ENCODE measurements at places on chromosomes 5 and 9.

GRCh38 chr5:142109331-142110045 is 909 bp downstream of the NDFIP1 start:
- DNase-seq: peak; percentile 88

DNA sequence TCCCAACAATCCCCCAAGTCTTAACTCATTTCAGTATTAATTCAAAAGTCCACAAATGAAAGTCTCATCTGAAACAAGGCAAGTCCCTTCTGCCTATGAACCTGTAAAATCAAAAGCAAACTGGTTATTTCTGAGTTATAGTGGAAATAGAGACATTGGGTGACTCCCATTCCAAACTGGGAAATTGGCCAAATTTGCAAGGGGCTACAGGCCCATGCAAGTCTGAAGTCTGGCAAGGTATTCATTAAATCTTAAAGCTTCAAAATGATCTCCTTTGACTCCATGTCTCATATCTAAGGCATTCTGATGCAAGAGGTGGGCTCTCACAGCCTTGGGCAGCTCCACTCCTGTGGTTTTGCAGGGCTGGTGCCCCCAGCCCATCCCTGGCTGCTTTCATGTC is 167.9 kb downstream of the HTR1A start:
- DNase-seq: no peak

DNA sequence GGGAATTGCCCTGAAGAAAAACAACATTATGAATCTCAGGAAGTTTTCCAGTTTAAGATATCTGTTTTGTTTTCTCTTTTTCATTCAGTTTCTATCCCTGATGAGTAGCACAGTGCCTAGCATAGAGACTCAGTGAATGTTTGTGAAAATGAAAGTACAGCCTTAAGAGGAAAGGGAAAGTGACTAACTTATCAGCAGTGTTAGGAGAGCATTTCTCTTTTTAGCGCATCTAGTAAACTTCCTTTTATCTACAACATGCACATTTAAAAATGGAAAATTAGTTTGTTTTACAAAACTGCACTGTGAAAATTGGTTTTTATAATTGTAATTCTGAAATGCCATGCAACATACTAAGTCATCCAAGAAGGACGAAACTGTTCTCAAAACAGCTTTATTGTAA is 110.8 kb downstream of the SMARCA2 start:
- no peak for DNase-seq

DNA sequence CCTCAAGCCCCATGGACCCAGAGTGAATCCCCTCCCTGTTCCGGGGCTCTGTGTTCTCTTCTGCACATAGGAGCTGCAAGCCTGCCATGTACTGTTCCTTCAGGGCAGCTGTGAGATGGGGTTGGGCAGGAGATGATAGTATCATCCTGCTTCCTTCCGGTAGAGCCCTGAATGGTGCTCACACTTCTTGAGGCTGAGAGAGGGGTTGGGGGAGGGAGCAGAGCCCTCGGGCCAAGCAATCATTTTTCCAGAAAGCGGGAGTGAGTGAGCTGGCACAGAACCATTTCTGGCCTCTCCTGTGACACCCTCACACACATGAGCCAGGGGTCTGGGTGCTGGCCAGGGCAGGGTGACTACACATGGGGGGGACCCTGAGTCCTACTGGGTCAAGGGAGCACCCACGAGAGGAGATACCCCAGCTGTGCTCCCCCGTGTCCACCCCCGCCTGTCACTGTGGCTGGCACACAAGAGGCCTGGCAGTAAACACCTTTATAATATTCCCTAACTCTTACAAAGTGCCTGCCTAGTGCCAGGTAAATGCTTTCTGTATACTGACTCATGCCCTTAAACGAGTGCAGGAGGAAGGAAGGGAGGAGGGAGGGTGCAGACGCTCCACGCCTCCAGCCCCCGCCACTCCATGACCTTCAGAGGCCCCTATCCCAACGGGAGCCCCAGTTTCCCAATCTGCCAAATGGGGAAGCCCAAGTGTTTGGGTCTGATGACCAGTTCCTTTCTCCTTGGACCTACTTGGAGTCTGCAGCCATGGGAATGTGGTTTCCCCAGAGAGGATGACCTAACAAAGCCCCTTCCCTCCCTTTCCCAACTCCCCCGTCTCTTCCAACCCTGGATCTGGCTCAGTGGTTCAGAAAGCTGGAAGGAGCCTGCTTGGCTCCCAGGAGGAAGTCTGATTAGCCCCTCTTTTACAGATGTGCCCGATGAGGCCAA is 15.5 kb downstream of the AKNA start:
- peak; percentile 65 for DNase-seq

DNA sequence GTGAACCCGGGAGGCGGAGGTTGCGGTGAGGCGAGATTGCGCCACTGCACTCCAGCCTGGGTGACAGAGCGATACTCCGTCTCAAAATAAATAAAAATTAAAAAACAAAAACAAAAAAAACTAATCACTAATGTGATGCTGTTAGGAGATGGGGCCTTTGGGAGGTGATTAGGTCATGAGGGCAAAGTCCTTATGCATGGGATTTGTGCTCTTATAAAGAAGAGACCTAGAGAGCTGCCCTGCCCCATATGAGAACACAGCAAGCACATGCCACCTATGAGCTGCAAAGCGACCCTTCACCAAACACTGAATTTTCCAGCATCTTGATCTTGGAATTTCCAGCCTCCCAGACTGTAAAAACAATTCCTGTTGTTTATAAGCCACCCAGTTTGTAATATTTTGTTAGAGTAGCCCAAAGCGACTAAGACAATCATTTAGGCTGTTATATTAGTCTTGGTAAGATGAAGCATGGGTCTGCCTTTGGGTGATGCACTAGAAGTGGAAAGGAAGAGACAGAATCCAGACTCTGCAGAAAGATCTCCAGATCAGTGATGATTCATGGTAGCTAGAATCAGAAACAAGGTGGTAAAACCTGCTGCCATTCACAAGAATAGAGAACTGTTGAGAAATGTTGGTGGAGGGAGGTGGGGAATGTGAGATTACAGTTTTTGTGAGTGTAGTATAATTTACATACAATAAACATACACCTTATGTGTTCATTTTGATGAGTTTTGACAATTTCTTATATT is 26.2 kb downstream of the GPR21 start:
- no peak for DNase-seq

GRCh38 chr9:136008693-136008997 is 47.5 kb upstream of the UBAC1 start:
- DNase-seq: no peak

DNA sequence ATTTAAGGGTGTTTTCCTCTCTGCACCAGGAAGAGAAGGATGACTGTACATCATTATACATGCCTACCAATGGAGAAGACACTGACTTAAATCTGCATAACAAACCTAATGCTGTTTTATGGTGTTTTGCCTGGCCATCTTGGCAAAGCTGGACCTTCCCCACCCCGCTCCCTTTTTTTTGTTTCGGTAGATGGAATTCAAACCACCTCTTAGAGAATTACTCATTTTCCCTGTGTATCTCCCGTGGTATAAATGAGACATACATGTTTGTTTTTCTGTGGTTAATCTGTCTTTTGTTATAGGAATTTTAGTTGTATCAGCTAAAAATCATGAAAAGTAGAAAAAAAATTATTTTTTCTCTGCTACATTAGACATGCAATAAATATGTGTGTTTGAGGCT is 28.8 kb downstream of the IL12B start:
- no peak for DNase-seq

DNA sequence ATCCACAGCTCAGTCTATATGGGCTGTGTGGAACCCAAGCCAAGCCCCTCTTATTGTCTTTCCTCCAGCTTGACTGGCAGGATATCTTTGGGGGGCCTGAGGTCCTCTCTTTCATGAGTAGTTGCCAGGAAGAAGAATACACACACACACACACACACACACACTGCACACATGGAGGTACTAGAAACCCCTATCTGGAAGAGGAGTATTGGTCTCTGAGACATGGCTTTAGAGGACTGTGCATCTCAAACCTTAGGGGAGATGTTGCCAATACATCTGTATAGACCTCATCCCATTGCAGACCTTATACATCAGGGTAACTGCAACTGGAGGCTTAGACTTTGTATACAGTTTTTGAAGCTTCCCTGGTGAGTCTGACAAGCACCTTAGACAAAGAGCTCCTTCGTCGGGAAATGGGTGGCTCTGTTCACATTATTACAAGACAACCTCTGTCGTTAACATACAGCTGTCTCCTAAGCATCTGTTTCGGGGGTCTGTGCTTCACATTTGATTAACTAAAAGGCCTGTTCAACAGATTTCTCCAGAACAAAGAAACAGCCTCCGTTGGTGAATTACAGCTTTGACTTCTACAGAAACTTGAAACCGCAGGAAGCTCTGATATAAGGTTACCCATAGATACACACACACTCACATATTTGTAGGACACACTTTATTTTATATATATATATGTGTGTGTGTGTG is 5.5 kb upstream of the ENTREP1 start:
- no peak for DNase-seq

- DNase-seq: no peak
Observed at GRCh38 chr5:88390096-88390441, 121.4 kb upstream of the TMEM161B start.

- DNase-seq: no peak
Observed at GRCh38 chr9:71483436-71483835, 284.9 kb downstream of the CEMIP2 start.

- DNase-seq: no peak
Observed at GRCh38 chr9:124660341-124660801, 110.7 kb downstream of the NR6A1 start.

- no peak for DNase-seq
Observed at GRCh38 chr9:82192211-82192610, 203.6 kb downstream of the SPATA31D1 start.

DNA sequence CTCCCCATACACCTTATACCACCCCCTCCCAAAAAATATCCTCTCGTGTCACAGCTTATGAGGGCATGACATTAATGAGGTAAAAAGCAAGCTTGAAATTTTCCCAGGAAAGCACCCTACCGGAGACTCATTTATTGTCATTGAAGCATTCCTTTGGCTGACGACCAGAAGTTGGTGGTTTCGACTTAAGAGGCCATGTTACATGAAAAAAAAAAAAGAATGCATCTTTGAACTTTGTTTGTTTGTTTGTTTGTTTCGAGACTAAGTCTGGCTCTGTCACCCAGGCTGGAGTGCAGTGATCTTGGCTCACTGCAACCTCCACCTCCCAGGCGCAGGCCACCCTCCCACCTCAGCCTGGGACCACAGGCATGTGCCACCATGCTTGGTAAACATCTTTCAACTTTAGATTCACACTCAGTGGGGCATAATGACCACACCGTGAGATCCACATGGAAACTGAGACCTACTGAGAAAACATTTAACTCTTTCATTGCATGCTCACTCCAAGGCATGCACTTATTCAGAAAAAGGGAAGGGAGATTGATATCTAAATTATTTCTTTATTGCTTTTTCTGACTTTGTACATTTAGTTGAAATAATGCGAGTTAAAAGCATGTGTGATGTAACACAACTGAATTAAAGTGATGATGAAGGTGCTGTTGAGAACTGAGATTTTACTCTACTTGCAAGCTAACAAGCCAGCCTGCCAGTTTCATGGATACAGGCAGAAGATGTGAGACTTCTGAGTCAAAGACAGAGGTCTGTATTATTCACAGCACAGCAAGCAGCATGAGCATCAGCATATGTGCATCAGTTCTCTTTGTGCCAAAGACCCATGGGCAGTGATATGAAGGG is 5.1 kb upstream of the RAB14 start:
- no peak for DNase-seq

- DNase-seq: no peak
Observed at GRCh38 chr5:9820691-9821449, 190.7 kb upstream of the TAS2R1 start.

GRCh38 chr9:114387680-114388356 is at the start of gene AKNA:
Gene AKNA (minus strand): TSS chr9:114387982. CDS start chr9:114381333, 6,649 bp downstream.
- peak; percentile 75 for DNase-seq

DNA sequence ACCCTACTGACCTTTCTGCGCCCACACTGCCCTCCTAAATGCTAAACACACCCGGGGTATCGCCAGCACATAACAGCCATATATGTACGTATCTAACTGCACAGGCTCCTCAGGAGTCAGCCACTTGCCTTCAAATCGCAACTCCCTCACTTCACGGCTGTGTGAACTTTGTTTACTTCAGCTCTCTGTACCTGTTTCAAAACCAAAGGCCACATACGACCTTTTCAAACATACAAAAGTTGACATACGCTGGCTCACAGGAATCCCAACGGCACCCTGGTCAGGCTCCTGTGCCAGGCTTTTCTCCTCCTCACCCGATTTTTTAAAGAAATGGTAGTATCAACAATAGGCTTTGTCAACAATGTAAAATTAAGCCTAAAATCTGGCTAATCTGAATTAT is 39.0 kb upstream of the ZNF622 start:
- no peak for DNase-seq

DNA sequence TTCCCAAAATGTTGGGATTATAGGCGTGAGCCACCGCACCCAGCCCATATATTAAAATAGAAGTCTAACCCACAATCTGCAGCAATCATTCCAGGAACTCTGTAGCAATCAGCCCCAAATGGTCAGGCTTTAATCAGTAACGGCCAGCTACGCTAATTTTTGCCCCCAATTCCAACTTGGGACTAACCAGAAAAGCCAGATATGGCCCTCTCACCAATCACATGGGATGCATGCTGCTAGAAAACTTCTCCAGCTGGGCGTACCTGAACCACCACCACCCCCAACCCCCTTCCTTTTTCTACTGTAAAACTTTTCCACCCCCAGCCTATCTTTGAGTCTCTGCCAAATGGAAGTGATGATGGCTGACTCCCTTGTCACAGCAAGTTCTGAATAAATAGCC is 4.1 kb downstream of the SUSD1 start:
- DNase-seq: no peak

DNA sequence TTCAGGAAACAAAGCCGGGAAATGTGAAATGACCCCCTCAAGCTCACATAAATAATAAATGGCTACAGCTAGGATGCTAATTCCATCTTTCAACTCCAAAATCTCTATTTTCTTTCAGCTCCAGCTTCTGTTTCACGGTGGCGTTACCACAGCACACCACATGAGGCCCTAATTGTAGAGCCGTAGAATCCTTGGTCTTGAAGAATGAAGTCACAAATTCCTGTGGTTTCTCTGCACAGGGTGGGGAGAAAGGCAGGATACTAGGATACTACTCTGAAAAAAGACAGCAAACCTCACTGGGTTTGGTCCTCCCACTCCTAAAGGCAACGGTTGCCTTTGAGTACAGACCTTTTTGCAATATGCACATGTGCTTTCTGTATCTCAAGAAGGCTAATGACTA is 13.9 kb upstream of the RARS1 start:
- DNase-seq: no peak

- DNase-seq: no peak
Observed at GRCh38 chr5:2200261-2200950, 317.7 kb upstream of the IRX4 start.

- no peak for DNase-seq
Observed at GRCh38 chr5:154479160-154479943, 1.3 kb upstream of the HAND1 start.

- DNase-seq: no peak
Observed at GRCh38 chr5:97979740-97980139, 793.7 kb upstream of the RGMB start.

DNA sequence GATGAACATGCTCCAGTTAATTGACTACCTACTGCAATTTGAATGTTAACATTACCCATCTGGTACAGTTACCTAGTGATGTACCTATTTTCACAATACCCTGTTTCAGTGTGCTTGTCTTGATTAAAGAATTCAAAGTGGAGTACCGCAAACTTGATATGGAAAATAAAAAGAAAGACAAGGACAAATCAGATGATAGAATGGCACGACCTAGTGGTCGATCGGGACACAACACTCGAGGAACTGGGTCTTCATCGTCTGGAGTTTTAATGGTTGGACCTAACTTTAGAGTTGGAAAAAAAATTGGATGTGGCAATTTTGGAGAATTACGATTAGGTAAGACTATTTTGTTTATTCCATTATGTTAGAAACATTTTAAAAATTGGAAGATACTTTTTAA is 33.5 kb downstream of the CSNK1G3 start:
- no peak for DNase-seq

GRCh38 chr5:163478126-163478981 is 17.9 kb downstream of the HMMR start:
- DNase-seq: no peak

Measured in T-helper 2 cell (primary cell).